Lung (tissue), 17 donors: ENCODE measurements at places on chromosomes 4 and X. TPM values are rescaled to one million over a fixed set of nuclear protein-coding genes. Genes with fewer than 3 reads are reported as not detected.

Gene ODAM
- polyA plus RNA-seq, result 1.6 TPM

GRCh38 chr4:38670109-38670901, 6.3 kb downstream of the KLF3 start:
- H3K4me3 ChIP-seq, result no peak overlapping the region
- no peak for DNase-seq
- no peaks in the 10 kb centered on the region for H3K36me3 ChIP-seq
- H3K4me1 ChIP-seq, result peaks cover 96% of the 10 kb centered on the region

DNA sequence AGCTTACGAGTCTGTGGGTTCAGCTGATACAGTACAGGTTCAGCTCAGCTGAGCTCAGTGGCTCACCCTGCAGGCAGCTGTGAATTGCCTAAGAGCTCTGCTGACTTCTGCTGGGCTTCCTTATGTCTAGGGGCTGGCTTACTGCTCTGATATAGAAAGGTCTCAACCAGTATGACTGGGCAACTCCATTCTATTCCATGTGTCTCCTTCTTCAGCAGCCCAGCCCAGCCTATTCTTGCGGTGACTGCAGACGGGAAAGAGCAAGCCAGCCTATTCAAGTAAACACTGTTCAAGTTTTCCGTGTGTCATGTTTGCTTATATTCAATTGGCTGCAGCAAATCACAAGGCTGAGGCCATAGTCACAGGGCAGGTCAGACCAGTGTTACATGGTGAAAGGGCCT, 615.4 kb upstream of the ZFP42 start:
- no peak overlapping the region for H3K4me3 ChIP-seq
- no peak overlapping the region for H3K27ac ChIP-seq
- H3K36me3 ChIP-seq, result no peaks in the 10 kb centered on the region
- no peaks in the 10 kb centered on the region for H3K27me3 ChIP-seq
- no peaks in the 10 kb centered on the region for H3K4me1 ChIP-seq
- DNase-seq, result no peak

Gene PABPC1L2B
- polyA plus RNA-seq, result not detected
